ENCODE measurements at places on chromosomes 5 and 9. TPM values are rescaled to one million over a fixed set of nuclear protein-coding genes. Genes with fewer than 3 reads are reported as not detected.

- DNase-seq: peak; percentile 73
These were observed 804 bp downstream of the TTC39B start for GRCh38 chr9:15306068-15306756.

DNA sequence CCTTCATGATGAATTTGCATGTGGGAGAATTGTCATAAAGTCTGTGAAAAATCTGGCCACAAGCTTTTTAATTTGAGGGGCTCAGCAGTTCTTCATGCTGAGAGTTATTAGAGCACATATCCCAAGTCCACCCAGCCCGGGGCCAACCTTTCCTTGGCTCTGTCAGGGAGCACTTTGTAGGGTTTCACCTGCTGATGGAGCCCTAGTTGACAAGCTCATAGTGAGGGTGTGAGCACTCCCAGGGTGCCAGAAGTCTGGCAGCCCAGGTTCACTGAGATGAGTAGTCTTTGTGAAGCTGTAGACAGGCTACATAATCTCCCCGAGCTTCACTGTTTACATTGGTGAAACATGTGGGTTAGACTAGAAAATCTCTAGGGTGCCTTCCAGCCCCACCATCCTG, 97.2 kb upstream of the NREP start:
- no peak for DNase-seq

DNA sequence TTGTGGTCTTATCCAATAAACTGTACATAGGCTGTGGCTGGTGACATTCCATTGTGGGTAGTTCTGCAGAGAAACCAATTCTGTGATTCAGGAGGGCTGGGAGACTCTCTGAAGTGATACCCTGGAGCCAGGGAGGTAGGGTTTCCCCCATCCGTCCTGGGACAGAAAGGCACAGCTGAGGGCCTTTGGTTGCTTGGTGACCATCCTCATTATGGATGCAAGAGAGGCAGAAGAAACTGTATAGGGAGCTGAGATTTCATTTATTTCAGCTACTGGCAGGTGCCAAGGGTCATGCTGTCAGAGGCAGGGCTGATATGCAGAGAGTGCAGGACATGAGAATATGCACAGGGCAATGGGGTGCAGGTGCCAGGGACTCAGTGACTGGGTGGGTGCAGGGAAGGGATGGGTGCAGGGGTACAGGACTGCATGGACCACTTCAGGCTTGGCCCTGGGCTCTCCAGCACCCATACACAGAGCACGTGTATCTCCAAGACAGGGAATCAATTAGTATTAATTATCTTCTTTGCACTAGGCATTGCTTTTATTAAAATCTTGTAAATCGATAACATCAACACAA, 236.5 kb downstream of the ICE1 start:
- no peak for DNase-seq

The DDX4 gene
- polyA plus RNA-seq: not detected

DNA sequence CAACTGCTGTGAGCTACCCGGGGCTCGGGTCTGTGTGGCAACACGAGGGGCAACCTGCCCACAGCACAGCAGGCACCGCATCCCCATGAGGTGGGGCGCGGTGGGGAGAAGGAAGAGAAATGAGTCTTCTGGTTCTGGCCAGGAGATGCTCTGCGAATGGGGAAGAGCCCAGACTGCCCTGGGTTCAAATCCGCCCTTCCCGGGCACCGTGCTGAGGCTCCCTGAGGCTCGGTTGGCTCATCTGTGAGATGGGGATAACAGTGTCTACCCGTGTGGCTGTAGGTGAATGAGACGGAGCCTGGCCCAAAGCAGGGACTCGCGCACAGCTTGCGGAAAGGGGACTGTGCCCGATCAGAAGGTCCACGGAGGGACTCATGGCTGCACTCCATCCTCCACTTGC, 123.9 kb downstream of the VAV2 start:
- no peak for DNase-seq

- peak; percentile 67 for DNase-seq
These were observed 404 bp downstream of the MRNIP start for GRCh38 chr5:179858241-179858585.

- no peak for DNase-seq
These were observed 22.8 kb downstream of the URM1 start for GRCh38 chr9:128393970-128394369.

DNA sequence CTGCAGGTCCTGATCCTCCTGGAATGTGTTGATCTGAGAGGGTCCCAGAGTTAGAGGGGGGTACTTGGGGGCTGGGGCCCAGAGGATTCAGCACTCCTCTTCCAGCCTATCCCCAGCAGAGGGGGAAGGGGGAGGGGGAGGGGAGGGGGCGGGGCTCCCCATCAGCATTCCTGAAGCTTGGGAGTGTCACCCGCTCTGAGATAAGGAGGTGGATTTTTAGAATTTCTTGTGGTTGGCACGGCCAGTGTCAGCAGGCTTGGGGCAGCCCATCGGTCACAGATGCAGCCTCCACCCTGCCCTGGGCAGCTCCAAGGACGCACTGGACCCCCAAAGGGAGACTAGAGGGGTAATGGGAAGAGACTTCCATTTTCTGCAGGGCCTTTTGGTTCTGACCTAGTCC, 5.3 kb downstream of the FGF18 start:
- peak; percentile 52 for DNase-seq

GRCh38 chr9:36136894-36137391, 410 bp downstream of the GLIPR2 start:
- DNase-seq: peak; percentile 47

The COL27A1 gene
- 8.6 TPM for polyA plus RNA-seq

DNA sequence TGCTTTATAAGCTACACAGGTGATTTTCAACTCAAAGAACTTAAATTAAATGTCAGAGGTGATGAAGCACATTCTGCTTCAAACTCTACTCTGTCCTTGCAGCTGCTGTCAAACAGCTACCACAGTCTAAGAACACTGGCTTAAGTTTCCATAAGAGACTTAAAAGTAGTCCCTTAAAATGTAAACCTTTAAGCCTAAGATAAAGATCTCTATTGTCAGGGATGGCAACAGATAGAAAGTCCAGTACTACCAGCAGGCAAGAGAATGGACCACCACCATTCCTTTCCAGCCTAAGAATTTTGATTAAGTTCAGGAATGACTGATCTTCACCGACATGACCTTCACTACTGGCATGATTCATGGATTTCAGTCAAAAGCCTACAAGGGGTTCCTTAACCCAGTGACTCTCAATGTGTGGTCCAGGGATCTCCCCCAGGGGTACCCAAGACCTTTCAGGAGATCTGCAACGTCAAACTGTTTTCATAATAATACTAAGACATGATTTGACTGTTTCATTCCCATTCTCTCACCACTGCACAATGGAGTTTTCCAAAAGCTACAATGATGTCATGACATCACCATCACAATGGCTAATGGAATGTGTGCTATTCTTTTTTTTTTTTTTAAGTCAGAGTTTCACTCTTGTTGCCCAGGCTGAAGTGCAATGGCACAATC, 41.1 kb upstream of the PLPP6 start:
- DNase-seq: peak; percentile 66

DNA sequence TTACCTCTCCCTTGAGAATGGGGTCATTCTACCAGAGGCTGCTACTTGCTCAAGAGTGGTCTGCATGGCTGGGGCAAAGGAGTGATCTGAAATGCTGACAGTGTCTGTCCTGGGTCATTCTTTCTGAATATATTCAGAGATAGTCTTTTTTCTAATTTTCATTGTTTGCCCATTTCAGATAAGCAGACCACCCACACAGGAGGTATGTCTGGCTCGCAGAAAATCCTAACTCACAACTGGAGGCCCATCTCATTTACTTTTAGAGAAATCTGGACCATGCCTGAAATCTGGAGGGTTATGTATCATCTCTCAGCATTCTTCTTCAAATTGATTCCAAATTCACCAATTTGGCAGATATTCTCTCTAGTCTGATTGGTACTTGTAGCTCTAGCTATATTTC, 227.6 kb downstream of the SEC61B start:
- DNase-seq: no peak

- DNase-seq: no peak
These were observed 5.9 kb upstream of the STC2 start for GRCh38 chr5:173333925-173334661.

GRCh38 chr9:34227445-34227844, 48.6 kb downstream of the UBAP1 start:
- DNase-seq: no peak

DNA sequence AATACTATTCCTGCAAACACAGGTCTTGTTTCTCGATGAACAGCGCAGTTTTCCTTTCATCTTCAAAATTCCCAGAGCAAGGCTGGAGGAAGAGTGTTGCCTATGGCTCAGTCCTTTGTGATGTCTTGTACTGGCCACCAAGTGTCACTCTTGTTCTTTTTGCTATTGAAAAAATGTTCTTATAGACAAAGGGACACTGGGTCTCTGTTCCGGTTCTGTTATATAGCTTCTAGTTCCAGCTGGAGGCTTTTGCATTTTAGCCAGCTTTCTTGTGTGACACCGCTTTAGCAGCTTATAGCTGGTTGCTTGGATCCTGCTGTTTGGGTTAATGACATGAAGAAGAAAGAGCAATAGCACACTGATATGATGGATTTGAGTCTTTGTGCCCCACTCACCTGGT, 343.7 kb upstream of the KCNN2 start:
- DNase-seq: peak; percentile 47

GRCh38 chr5:149002053-149002452, 60.8 kb downstream of the SH3TC2 start:
- peak; percentile 59 for DNase-seq

The PTPRD gene
- polyA plus RNA-seq: 7.9 TPM

The EPB41L4B gene
- polyA plus RNA-seq: 10.9 TPM

DNA sequence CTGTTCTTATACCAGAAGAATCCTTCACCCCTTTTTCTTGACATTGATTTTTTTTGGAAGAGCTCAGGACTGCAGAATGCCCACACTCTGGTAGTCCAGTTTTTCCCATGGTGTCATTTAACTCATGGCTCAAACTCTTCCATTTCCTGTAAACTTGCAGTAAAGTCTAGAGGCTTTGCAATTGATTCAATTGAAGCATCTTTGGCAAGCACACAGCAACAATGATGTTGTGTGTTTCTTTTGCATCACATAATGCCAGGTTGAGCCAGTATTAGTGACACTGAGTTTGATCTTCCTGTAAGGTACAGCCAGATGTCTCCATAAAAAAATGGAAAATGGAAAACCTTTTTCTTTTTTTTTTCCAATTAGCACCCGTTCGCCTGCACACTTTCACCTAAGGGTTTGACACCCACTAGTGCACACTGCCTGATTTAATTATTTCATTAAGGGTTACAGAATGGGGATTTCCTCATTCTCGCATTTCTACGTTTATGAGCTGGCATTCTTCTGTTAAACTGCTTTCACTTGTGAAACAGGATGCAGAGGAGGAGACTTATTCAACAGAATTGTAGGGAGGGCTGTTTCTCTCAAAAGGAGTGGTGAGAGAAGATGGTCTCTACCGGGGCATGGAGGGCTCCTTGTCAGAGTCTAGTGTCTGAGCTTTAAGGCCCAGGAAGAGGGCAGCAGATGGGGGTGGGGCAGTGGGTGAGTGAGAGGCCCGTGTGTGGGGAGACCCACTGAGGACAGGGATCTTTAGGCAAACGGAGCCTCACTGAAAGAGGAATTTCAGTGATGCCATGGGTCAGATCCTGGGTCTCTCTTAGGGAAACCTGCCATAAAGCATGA, 2.2 kb upstream of the S1PR3 start:
- DNase-seq: no peak

GRCh38 chr5:58462154-58462553, 2.3 kb upstream of the PLK2 start:
- DNase-seq: peak; percentile 28

The IFNA2 gene
- not detected for polyA plus RNA-seq

- peak; percentile 66 for DNase-seq
These were observed 933.6 kb downstream of the CDH12 start for GRCh38 chr5:21919414-21920022.

The SHLD3 gene
- 4.8 TPM for polyA plus RNA-seq

DNA sequence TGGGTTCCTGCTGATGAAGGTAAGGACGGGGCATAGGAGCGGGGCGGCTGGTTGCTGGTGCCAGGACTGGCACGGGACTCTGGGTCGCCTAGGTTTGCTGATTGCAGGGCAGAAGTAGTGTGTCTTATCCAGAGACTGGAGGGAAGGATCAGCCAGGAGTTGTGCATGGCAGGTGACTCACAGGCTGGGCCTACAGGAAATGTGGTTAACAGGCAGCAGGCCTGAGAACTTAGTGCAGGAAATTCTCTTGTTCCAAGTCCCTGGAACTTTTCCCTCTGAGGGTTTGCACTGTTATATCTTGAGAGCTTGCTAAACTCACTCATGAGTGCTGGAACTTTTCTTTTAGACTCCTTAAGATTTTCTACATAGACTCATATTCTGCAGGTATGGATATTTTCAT, 95.1 kb downstream of the ANXA2R start:
- DNase-seq: no peak

GRCh38 chr5:10376544-10376943, 23.0 kb downstream of the MARCHF6 start:
- no peak for DNase-seq

The ISL1 gene
- 0.55 TPM for polyA plus RNA-seq

The OBP2B gene
- not detected for polyA plus RNA-seq

The FST gene
- 13.2 TPM for polyA plus RNA-seq

The NR4A3 gene
- 0.17 TPM for polyA plus RNA-seq

- no peak for DNase-seq
These were observed 48.3 kb upstream of the TRAF1 start for GRCh38 chr9:120974921-120975320.

GRCh38 chr9:133307301-133307700, 28.7 kb downstream of the SURF6 start:
- no peak for DNase-seq

- no peak for DNase-seq
These were observed 61.0 kb downstream of the LPAR1 start for GRCh38 chr9:110977259-110977709.

- peak; percentile 93 for DNase-seq
These were observed 159.2 kb downstream of the NSG2 start for GRCh38 chr5:174204535-174205313.
